Activated T-cell treated with anti-CD3 and anti-CD28 coated beads, Interleukin-2, amount 50 U/mL, for 4 hours (primary cell): ENCODE measurements at places on chromosomes 7 and 10.

GRCh38 chr7:4169455-4169854, 512.6 kb upstream of the FOXK1 start:
- DNase-seq, result no peak

- DNase-seq, result no peak
These were observed 14.9 kb downstream of the OLAH start for GRCh38 chr10:15058689-15059088.

DNA sequence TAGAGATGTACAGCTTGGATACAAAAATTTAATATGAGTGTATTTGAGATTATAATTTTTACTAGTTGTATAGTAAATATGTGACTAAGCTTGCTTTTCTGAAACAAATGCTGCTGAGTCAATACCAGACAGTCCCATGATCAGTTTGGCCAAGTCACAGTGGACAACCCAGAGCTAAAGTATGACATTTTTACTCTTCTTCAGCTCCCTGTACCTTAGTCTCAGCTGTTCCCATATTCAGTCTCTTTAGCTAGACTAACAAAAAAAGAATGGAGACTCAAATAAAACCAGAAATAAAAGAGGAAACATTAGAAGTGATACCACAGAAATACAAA, 189.3 kb downstream of the CTNNA3 start:
- DNase-seq, result no peak

- no peak for DNase-seq
These were observed 260.2 kb upstream of the PRKCQ start for GRCh38 chr10:6840201-6840691.
